Upper lobe of left lung (tissue), 6 donors: ENCODE measurements at places on chromosomes 12 and 14.
A peak's percentile ranks its signal among the peaks of the same experiment; 100 is the strongest.

GRCh38 chr12:28540324-28540714 is 350.1 kb downstream of the CCDC91 start:
- DNase-seq, result no peak

GRCh38 chr14:40394634-40395340 is 962.6 kb upstream of the FBXO33 start:
- DNase-seq, result no peak

GRCh38 chr14:58191763-58192601 is 8.0 kb upstream of the ACTR10 start:
- no peak for DNase-seq

DNA sequence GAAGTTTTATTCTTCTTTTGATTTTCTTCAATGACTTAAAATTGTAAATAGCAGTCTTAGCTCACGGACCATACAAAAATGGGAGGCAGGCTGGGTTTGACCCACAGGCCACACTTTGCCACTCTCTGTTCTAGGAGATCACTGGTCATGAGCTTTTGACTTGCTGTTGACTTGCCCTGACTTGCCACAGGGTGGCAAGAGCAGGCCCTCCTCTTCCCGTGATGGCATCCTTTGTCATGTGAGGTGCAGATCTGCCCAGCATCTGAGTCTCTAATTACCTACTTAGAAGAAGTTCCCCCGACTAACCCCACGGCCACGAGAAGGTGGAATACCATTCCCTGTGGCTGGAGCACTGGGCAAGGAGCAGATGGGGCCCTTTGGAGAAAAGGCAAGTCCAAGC is 81.0 kb upstream of the SCAF11 start:
- DNase-seq, result no peak

GRCh38 chr12:89370850-89371249 is 18.5 kb upstream of the DUSP6 start:
- no peak for DNase-seq

GRCh38 chr14:71474301-71475265 is 457.6 kb upstream of the RGS6 start:
- DNase-seq, result no peak

- DNase-seq, result no peak
Measured at GRCh38 chr14:90518069-90518940, 121.5 kb downstream of the CALM1 start.

DNA sequence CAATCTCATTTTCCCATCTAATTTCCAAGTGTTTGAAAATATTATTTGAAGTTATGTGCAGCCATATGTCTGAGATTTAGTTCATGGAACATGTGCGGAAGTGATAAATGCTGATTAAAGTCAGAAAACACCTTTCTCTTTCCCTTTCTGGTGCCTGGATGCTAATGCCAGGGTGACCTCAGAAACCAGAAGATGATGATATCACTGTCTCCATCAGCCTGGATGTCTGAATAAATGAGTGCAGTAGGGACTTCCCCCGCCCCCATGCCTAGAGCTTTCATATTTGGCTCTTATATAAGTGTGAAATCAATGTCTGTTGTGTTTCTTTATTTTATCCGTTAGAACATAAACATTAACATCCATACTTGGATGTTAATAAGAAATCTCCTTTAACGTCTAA is 261.9 kb upstream of the LRIG3 start:
- DNase-seq, result no peak

DNA sequence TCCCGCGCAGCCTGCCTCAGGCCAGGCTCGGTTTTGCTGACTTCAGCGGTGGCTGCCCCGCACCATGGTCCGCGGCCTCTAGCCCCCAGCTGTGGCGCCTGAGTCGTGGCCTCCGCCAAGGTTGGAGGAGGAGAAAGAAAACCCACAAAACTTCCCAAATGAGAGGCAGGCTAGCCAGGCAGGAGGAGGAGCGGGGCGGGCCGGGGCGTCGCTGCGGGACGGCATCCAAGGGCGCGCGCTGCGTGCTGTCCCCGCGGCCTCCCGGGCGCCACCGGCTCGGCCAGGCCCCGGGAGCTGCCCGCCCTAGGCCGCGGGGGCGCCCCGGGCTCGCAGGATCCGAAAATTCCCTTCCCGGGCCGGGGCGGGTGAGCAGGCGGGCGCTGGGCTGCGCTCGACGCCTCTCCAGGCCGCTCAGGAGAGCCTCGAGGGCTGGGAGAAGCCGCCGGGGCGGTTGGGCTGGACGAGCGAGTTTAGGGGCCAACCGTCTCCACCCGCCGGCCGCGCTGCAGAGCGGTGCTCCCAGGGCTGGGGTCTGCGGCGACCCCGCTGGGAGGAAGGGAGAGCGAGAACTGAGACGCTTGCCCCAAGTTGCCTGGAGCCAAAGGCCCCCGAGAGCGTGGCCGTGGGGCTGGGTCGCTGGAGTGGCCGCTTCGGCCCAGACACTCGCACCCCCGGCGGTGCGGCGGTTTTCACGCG is at the start of gene EFS:
Gene EFS, minus strand, starts transcription at position 137 of the 696 bp plus-strand sequence. CDS start 147 bp downstream, outside the sequence.
- peak; percentile 90 for DNase-seq

DNA sequence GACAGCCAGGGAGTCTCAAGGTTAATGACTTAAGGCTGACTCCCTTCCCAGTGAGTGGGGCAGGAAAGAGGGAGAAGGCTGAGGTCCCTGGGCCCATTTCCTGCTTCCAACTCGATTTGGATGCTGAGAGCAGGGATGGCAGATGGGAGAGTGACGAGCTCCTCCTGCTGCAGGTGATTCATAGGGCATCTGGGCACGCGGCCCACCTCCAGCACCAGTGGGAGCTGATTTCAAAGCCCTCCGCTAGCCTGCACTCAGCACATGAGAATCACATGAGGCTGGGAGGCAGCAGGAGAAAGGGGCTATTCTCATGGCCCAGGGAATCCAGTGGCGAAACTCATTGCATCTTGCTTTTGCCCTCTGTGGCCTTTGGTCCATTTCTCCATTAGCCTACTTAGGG is 90.8 kb downstream of the SSPN start:
- no peak for DNase-seq

DNA sequence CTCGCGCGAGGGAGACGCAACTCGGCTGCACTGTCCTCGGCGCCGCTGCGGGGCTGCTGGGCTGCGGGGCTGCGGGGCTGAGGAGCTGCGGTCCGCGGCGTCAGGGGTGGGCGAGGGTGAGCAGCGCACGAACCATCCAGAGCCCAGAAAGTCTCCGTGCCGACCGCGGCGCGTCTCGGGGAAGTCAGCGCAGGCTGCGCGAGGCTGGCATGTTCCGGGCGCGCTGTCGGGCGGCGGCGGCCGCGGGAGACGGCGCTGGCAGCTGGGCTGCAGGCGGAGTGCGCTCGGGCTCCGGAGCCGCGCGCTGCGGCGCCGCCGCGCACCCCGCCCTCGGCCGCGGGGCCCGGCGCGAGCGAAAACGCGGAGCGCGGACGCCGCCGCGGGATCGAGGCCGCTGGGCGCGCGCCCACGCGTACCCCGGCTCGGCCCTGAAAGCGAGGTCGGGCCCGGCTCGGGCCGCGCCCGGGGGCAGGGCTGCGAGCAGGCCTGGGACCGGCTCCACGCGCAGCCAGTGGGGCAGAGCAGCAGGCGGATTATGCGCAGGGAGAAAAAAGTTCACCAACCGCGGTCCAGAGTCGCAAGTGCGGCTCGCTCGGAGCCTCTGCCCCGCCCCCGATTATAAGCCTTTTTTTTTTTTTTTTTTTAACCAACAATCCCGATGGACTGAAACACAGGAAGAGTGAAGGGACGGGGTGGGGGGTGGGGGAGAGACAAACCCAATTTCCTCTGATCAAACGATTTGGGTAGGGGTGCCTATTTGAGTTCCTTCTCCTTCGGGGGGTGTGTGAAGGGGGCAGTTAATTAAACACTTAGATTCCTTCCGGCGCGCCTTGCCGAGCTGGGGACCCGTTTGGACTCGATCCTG is at the start of gene PRICKLE1:
Gene PRICKLE1, minus strand, starts transcription at position 282 of the 865 bp plus-strand sequence. CDS start 117,230 bp downstream, outside the sequence.
- peak; percentile 92 for DNase-seq

GRCh38 chr12:124609041-124609989 is 41.9 kb upstream of the NCOR2 start:
- peak; percentile 92 for DNase-seq

DNA sequence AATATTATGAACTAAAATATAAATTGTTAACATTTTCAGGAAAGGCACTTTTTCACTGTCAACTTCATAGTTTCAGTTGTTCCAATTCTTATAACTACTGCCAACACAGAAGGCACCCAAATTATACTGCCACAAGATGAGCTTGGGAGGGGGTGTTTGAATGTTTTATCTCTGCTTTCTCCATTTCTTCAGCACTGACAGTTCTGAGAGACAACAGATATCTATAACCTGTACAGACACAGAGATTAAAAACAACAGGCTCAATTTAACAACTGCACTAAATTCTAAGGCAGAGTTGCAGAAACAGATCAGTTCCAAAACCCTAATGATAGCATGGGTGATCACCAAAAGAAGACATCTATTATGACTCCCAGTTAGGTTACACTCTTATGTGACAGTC is 12.8 kb downstream of the SCAF11 start:
- DNase-seq, result no peak

DNA sequence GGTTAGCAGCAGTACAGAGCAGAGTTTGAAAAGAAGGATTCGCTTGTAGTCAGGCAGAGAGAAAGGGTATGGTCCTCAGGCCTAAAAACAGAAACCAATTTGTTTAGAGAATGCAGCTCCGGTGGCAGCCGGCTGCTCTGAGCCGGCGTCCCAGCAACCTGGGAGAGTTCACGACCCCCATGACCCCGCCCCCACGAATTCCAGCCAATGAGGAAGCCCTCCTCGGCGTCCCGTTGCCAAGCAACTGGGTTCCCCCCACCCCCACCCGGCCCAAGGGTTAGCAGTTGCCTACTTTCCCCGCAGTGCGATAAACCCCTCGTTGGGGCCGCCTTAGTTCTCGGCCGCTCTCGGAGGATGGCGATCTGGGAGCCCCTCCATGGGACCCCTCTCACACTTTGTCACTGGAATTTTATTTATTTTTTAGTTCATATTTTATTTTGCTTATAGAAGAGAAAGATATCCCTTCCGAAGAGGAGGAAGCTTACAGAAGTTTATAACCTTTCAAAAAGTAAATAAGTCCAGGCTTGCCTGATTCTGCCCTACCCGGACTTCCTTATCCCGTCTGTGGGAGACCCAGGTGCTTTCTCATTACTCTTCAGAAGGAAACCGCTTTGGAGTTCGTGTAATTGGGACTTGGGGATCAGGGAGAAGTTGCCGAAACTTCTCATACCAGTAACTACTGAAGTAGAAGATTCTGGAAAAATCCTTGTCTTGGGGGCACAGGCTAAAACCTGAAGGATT is at the start of gene CCDC60:
Gene CCDC60, plus strand, starts transcription at position 300 of the 741 bp plus-strand sequence. CDS start 448 bp downstream, outside the sequence.
- DNase-seq, result peak; percentile 56

DNA sequence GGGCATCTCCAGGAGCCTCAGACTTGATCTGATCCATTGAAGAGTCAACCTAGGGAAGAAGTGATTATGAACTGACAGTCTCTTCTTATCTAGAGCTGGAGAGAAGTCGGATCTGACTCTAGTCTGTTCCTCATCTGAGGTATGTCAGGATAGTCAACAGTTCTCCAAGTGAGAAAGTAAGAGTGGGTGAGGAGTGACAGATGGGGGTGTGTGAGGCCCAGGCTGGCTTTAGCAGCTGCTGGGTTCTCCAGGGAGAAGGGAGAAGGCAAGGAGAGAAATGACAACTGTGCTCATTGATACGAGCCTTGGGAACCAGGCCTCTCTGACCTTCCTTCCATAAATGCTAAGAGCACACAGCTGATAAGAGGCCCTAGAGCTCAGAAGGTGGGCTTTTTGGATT is 53.3 kb downstream of the IRAK3 start:
- DNase-seq, result no peak

- DNase-seq, result no peak
Measured at GRCh38 chr12:93706824-93707223, 29.6 kb downstream of the CRADD start.

DNA sequence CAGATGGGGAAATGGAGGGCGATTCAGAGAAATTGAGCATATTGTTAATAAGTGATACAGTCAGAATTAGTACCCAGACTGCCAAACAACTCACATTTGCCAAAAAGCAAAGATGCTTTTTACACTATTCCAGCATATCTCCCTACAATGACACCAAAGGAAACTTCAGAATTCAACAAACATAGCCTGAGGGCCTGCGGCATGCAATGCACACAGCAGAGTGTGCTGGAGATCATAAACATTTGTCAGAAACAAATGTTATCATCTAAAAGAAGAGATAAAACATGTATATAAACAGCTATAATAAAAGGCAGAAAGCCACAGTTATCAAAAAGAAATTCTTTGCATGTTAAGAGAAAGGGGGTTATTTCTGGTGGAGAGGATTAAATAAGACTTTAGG is 20.1 kb upstream of the GARIN6 start:
- DNase-seq, result no peak

GRCh38 chr12:26539131-26539530 is 293.9 kb downstream of the ITPR2 start:
- DNase-seq, result no peak

DNA sequence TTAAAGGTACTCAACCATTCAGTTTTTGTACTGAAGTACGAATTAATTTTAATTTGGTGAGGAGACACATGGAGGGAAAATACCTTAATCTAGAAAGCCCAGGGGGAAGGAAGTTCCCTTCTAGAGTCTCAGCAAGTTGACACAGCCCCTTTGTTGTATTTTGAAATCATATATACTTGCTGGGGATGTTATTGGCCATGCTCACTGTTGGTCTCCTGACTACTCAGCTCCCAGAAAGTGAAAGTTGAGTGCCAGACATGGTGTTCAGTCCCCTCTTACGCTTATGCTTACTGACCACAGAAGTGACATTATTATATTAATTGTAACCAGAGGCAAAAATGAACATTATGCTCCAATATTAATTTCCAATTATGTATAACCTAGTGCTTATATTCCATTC is 28.1 kb downstream of the ARF6 start:
- DNase-seq, result no peak
